NCI-H2029 (cell line): ENCODE measurements at places on chromosomes 16 and 17.

- no peak for DNase-seq
These were observed 57.3 kb downstream of the ZFPM1 start for GRCh38 chr16:88510091-88510994.

GRCh38 chr16:84878770-84879169 lies 59.0 kb downstream of the CRISPLD2 start:
- DNase-seq, result no peak

- no peak for DNase-seq
These were observed 18.5 kb downstream of the ENPP7 start for GRCh38 chr17:79749156-79749815.

DNA sequence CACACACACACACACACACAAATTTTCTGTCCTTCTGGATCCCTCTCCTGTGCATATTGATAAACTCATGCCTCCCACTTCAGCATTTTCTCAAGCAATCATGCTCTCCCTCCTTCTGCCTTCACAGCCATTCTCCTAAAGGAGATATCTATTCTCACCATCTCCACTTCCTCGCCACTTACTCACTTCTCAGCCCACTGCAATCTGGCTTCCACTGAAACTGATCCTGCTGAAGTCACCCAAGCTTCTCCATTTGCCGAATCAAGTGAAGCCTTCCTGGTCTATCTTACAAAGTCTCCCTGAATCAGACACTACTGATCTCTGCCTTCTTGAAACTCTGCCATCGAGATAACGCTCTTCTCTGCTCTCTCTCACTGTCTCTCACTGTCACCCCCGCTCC lies 54.0 kb upstream of the GNAO1 start:
- no peak for DNase-seq

- DNase-seq, result no peak
These were observed 167.4 kb upstream of the CACNG5 start for GRCh38 chr17:66667491-66668030.

DNA sequence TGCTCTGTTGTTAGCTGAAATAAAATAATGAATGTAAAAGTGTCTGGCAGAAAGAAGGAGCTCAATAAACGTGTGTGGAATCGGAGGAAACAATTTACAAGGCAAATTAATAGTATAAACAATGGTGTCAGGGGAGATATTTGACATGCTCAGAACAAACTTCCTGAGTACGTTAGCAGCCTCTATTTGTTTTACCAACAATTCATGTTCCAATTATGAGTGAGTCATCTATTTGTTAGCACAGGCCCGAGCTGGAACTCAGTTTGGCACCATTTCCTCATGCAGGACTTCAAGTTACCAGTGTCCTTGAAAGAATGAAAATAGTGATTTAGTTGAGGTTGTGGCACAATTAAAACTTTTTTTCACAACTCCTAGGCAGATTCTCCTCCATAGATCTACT lies 9.1 kb downstream of the ASIC2 start:
- DNase-seq, result peak; percentile 55

DNA sequence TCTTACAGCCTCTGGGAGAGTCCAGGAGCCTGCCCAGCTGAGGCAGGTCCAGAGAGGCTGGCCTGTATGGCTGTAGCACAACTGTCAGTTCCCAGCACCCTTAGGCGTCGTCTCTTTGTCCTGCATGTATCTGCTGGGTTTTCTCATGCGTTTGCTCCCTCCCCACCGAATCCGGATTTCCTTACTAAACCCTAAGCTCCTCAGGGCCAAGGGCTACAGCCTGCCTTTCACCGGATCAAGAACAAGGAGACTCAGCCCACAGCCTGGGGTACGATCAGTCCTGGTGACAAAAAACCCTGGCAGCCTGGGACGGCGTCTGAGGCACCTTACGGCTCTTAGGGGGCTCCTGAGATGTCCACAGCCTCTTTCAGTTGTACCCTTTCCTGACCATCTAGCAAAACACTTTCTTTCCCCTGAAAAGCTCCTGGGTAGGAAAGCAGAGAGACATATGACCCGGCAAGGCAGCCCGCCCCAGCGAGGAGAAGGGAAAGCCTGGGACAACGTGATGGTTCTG lies 12.2 kb downstream of the HIC1 start:
- no peak for DNase-seq

DNA sequence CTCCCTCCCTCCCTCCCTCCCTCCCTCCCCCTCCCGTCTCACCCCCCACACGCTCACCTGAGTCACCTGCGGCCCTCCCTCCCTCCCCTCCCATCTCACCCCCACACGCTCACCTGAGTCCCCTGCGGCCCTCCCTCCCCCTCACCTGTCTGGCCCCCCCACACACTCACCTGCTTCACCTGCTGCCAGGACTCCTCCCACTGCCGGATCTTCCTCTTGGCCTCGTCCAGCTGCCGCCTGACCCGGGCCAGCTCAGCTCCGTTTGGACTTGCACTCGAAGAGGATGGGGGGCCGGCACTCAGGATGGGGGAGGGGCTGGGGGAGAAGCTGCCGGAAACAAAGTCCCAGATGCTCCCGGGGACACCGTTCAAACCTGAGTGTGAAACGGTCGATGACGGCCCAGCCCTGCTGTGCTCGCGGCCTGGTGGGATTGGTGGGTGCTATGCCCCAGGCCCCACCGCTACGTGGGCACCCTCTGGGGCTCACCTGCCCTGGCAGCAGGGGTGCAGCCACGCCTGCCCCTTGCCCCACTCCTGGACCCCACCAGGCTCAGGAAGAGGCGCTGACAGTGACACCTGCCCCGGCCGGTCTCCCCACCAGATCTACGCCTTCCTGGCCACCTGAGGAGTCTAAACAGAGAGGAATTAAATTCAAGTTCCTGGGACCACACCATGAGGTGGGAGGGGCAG lies 15.9 kb downstream of the GNPTG start:
- DNase-seq, result peak; percentile 69

DNA sequence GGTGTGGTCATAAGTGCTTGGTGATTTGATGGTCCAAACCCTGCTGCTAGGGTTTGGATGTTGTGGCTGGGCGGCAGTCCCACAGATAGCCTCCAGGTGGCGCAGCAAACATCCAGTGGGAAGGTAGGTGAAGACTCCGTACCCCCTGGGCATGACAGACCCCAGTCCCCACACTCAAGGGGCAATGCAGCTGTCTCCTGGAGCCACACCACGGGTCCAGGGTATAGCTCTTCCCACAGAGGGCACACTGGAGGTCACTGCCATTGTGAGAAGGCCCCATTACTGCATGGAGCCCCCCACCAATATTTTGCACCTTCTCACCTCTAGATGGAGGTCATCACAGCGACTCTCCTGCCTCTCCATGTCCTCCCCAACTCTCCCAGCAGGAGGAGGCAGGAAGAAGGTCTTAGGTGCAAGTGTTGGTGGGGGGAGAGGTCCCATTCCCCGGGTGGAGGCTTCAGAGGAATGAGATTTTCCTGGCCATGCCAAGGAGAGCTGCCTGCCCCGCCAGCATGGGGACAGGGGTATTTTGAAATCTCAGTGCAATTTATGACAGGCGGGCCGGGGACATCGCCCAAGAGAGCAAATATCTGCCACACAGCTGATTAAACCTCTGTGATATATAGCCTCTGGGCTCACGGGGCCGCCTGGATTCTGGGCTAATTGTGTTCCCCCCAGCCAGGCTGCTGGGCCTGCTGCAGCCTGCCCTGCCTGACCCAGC lies 17.1 kb upstream of the C17orf113 start:
- peak; percentile 6 for DNase-seq

- DNase-seq, result no peak
These were observed 13.8 kb downstream of the CLUAP1 start for GRCh38 chr16:3514621-3515020.

DNA sequence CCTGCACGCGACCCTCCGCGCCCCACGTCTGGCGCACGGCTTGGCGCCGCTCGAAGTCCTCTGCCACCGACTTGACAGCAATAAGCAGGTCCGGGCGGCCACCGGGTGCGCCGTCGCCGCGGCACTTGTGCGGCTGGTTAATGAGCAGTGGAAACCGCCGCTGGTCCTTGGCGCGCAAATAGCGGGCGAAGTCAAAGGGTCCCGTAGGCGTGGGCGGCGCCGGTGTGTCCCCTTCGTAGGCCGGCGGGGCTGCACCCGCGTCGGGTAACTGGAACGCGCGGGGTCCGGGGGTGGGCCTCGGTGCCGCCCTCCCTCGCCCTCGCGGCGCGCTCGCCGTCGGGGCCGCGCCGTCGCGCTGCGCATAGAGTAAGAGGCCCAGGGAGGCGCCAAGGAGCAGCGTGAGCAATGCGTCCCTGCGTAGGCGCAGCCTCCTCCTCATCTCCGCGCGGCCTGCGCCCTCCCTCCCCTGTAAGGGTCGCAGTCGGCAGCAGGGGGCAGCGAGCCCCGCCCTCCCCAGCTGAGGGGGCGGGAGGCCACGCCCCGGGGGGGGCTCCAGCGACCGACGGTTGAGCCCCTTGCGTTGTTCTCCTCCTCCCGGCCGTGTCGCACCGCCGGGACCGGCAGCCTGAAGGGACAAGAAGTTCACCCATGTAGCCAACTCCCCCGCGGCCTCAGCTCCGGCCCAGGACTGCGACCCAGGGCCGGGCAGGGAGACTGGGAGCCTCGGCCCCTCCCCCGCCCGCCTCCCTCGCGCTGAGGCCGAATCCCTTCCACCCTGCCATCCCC lies 558 bp downstream of the B3GNT9 start:
- no peak for DNase-seq

GRCh38 chr16:54489225-54490111 lies 202.9 kb upstream of the IRX3 start:
- peak; percentile 33 for DNase-seq

GRCh38 chr16:80231888-80232287 lies 308.9 kb upstream of the DYNLRB2 start:
- no peak for DNase-seq

- no peak for DNase-seq
These were observed 33.5 kb upstream of the DNAH9 start for GRCh38 chr17:11564589-11565380.

DNA sequence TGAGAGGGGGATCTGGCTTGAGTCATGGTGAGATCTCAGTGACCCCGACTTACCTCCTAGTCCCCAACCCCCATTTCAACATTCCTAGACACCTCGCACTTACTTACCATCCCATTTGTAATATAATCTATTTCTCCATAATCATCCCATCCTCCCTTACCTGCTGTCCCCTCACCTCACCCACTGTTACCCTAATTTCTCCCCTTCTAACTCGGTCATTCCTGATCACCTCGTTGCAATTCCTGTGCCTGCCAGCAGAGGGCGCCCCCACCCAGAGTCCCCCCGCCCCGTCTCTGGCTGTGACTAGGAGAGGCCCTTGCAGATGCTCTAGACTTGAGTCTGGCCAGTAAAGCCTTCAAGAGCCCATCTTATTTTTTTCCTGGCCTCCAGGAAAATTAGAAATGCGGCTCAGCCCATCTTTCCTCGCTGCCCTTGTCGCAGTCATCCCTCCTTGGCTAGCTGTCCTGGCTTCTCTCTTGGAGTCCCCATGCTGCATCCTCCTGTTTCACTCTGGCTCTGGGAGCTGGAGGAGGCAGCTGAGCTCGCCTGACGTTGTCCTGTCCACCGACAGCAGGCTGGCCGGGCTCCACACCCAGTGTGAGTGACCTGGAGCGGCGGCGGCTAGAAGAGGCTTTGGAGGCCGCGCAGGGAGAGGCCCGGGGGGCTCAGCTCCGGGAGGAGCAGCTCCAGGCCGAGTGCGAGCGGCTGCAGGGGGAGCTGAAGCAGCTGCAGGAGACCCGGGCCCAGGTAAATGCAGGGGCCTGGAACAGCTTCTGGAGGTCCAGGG lies 5.0 kb downstream of the TBKBP1 start:
- no peak for DNase-seq

DNA sequence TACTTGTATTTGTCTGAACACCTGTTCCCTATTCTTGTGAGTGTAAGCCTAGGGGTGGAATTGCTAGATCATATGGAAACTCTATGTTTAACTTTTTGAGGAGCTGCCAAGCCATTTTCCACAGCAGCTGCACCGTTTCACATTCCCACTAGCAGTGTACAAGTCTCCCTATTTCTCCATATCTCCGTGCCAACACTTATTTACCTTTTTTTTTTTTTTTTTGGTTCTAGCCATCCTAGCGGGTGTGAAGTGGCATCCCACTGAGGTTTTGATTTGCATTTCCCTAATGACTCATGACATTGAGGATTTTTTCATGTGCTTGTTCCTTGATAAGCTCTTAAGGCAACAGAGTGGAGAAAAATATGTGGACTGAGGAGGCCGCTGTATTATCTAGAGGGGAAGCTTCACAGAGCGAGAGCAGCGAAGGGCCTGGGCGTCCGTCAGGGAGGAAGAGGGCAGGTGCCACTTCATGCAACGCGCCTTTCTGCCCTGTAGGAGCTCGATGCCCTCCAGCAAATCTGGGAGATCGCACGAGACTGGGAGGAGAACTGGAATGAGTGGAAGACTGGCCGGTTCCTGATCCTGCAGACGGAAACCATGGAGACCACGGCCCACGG lies 50.0 kb downstream of the DNAH2 start:
- peak; percentile 0 for DNase-seq

DNA sequence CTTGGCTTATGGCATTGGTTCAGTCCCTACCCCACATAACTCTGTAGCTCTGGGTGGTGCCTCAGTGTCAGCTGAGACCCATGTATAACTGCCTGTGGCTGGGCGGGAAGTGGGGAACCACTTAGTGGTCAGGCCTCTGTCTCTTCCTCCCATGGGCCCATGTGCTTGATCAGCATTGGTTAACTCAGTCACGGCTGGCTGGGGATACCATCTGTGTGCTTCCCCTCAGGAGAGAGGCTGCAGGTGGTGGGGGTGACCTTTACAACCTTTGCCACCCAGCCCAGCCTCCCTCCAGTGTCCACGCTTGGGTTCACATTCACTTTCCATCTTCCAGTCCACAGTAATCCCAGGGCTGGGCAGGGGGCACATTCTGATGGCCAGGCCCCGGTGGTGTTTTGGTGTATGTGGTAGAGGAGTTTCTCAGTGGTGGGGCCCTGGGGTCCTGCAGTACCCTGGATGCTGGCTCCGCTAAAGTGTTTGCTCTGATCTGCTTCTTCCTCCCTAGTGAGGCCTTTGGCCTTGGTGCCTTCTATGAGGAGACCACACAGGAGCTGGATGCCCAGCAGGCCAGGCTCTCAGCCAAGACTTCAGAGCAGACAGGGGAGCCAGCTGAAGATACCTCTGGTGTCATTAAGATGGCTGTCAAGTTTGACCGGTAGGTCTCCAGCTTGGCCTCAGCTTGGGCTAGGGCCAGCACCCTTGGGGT lies 10.2 kb upstream of the NFATC3 start:
- no peak for DNase-seq

GRCh38 chr16:29146266-29146665 lies 161.4 kb downstream of the LAT start:
- DNase-seq, result no peak

DNA sequence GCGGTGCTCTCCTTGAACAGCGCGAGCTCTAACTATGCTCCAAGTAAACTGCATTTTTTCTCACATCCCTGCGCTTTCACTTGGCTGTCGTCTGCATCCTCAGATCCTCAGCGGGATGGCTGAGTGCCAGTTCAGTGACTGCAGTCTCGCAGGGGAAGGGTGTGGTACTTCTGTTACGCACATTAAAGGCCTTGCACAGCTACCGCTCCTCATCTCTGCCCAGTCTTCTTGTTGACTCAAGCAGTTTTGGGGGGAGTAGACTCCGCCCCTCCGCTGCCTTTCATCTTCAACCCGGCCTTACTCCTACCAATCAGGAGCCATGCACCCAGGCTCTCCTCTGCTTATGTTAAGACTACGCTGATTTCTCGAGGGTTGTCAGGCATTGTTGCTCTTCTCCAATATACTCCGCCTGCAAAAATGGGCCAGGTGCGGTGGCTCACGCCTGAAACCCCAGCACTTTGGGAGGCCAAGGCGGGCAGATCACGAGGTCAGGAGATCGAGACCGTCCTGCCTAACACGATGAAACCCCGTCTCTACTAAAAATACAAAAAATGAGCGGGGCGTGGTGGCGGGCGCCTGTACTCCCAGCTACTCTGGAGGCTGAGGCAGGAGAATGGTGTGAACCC lies 10.0 kb downstream of the ATP5PD start:
- DNase-seq, result peak; percentile 51

- no peak for DNase-seq
These were observed 21.2 kb downstream of the ATP6V0D1 start for GRCh38 chr16:67459861-67460150.

GRCh38 chr17:49977463-49978389 lies 8.7 kb downstream of the DLX4 start:
- DNase-seq, result no peak
